SJCRH30 (cell line): ENCODE measurements at places on chromosomes 4 and X. TPM values are rescaled to one million over a fixed set of nuclear protein-coding genes. Genes with fewer than 3 reads are reported as not detected.

- DNase-seq = peak; percentile 34
Measured at GRCh38 chrX:153649178-153649914, 2.3 kb downstream of the DUSP9 start.

Gene RENBP
- 0.18 TPM in 1 of 2 replicates, not detected in the other for total RNA-seq

Gene ANK2
- total RNA-seq = 115 and 128 TPM in 2 replicates

Gene POLA1
- 58.0 and 61.2 TPM in 2 replicates for total RNA-seq
